Renal cortex interstitium (tissue), 15 donors: ENCODE measurements at places on chromosomes 5 and 9.

- DNase-seq = no peak
Measured at GRCh38 chr9:32968101-32969011, 33.1 kb downstream of the APTX start.

DNA sequence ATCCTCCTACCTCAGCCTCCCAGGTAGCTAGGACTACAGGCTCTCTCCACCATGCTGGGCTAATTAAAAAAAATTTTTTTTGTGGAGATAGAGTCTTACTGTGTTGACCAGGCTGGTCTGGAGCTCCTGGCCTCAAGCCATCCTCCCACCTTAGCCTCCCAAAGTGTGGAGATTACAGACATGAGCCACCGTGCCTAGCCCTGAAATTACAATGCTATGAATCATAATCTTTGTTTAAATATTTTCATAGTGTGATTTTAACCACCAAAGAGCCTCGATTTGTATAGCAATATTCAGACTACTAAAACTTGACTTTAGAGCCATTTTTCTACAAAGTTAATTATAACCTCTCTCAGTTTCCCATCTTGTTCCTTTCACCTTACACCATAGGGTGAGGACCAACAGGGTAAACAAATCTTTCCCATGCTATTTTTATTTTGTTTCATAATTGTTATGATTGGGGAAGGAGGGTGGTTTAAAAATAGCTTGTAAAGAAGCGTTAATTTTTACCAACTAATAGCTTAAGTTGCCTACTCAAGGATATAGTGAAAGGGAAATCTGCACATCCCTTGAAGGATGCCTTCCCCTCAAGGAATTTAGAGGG lies 32.7 kb downstream of the UBE2D2 start:
- DNase-seq = no peak

DNA sequence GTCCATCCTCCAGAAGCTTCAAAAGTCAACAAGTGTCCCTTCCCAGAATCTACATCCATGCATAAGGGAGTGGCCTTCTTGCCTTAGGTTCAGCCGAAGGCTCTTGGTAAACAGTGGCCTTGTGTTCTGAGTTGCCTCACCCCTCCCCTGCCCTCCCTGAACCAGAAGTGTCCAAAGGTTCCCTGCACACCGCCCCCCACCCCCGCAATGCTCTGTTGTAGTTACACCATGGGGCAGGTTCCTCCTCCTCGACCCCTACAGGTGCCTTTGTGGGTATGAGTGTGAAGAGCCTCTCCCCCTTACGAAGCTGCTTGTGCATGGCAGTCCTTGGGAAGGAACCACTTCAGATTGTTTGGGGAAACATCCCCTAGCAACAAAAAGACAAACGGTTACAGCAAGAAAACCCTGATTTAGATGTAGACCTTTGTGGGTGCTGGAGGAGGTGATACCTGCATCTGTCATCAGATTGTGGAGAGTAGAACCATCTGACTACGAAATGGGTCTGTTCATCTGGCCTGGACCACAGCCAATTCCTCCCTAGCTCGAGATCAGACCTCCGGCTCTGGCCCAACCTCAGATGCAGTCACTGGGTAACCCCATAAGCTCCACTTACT lies 7.1 kb downstream of the SPACA9 start:
- DNase-seq = no peak

GRCh38 chr9:121674017-121674416 lies 22.6 kb downstream of the DAB2IP start:
- no peak for DNase-seq

- DNase-seq = no peak
Measured at GRCh38 chr9:92637886-92638620, 31.9 kb downstream of the IPPK start.
